ENCODE measurements at places on chromosomes 11 and 22.

- DNase-seq = no peak
Measured at GRCh38 chr11:79437278-79437980, 3.4 kb downstream of the TENM4 start.

DNA sequence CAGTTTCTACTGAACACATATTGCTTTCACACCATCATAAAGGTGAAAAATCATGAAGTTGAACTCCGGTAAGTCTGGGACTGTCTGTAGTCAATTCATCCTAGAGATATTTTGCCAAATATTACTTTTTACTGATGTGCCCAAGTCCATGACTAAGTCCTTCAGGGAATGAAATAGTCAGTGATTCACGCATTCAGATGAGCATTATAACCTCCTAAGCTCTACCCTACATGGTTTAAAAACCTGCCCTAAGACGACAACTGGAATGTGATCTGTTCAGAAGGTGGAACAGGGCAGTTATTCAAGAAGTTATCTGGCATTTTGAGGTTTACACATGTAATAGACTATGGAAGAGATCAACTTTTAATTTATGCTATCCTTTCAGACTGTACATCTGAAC is 125.6 kb downstream of the TRPC6 start:
- no peak for DNase-seq

DNA sequence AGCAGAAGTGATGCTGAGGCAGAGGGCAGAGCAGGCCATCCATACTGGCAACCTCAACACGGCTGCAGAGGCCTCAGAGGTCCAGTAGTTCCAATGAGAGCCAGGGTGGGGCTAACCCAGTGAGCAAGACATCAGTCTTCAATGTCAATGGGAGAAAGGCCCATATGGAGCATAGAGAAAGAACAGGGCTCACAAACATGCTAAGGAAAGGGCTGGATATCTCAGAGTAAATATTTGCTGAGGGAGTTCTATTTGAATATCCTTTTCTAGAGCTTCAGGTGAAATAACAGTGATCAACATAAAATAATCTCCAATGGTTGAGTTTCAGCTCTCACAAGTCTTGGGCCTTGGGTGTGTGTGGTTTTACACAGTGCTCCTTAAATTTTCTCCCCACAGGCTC is 50.8 kb upstream of the CCDC90B start:
- no peak for DNase-seq

DNA sequence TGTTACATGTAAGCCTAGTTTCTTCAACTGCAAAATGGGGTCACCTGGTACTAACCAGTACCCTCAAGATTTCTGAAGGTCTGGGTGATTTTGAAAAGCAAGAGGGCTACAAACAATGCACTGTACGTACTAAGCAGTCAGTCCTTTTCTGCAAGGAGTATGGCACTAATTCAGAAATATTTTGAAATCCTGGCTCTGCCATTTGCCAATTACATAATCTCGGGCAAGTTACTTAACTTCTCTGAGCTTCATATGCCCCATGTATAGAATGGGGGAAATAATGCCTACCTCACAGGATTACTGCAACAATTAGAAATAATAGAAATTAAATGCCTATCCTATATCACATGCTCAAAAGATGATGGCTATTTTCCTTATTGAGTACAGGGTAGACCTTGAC is 60.7 kb upstream of the CCDC89 start:
- no peak for DNase-seq
